ENCODE measurements at places on chromosomes 16 and 17. TPM values are rescaled to one million over a fixed set of nuclear protein-coding genes. Genes with fewer than 3 reads are reported as not detected.

Gene NOXO1
- total RNA-seq = not detected

Gene KIF19
- total RNA-seq = 0.84 TPM

Gene SCARF1
- total RNA-seq = 93.7 TPM

Gene RAC3
- total RNA-seq = 35.4 TPM
